ENCODE measurements at places on chromosomes 1 and 21.

GRCh38 chr1:26540351-26540750 is 10.8 kb downstream of the RPS6KA1 start:
- DNase-seq: no peak

DNA sequence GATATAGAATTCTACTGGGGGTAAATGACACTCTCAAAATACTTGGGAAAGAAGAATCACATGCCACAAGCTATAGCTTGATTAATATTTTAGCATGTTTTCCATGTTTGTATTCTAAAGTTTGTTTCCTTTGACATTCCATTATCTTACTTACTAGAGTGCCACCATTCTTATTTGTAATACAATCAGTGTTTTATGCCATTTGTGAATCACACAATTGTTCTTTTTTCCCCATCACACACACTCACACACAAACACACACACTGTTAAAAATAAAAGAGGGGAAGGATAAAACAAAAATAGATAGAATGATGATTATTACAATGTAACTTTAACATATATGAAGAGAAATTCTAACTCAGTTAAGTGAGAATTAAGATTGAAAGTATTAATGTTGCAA is 16.0 kb upstream of the TEKT2 start:
- no peak for DNase-seq

DNA sequence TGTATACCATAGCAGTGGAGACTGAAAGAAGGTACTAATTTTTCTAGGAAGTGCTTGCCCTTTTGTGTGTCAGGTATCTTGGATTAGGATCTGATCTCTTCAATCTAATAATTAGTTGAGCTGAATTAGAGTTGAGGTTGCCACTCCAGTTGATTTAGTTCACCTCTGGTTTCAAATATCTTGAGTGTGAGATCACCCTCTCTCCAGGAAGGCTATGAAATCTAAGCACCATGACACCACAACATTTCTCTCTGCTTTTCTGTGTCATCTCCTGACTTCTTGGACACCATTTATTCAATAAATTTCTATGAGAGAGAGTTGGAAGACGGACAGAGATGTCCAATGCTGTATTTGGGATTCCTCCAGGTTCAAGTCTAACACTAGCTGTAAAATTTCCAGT is 212.8 kb downstream of the DYRK1A start:
- DNase-seq: no peak

DNA sequence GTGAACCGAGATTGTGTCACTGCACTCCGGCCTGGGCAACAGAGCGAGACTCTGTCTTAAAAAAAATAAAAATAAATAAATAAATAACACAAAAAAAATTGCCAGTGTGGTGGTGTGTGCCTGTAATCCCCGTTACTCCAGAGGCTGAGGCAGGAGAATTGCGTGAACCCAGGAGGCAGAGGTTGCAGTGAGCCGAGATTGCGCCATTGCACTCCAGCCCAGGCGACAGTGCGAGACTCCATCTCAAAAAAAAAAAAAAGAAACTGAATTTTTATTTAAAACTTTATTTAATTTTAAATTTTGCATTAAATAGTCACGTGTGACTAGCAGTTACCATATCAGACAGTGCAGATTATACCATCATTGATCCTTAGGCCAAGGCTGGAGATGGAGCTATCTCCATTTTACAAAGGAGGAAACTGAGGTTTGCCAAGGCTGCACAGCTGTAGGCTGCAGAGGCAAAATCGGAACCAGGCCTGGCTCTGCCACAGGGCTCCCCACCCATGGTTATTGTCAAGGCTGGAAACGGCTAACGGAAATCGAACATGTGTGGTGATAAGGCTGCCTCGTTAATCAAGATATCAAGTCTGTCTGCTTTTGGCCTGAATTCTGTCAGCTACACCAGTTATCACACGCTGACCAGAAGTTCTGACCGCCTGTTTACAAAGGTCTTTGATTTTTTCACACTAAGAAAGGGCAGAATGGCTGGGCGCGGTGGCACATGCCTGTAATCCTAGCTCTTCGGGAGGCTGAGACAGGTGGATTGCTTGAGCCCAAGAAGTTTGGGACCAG is 20.5 kb downstream of the HSPG2 start:
- no peak for DNase-seq

GRCh38 chr21:42505090-42505726 is 8.4 kb upstream of the SLC37A1 start:
- no peak for DNase-seq

DNA sequence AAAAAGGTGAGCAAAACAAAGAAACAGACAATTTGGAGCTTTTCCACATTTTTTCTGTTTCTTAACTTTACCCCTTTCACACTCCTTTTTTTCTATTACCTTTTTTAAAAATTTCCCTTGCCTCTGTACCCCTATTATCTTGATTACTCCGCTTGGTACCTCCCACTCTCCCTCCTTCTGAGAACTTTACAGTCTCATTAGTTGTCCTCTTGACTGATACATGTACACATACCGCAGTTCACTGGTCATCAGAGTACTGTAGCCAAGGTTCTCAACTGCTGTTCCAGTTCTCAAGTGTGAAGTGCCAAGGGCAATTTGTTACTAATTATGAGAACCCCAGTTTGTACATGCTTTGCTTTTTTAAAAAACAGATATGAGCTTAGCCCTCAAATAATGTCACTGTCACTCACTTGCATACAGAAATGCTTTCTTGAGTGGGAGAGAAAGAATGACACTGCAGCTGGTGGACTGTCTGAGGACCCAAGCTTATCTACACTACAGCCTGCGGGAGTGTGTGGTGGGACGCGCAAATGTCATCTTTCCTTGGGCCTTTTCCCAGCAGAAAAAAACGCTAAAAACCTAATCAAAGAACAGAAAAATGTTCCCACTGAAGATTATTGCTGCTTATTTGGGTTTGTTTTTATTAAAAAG is 160.8 kb downstream of the DISP1 start:
- no peak for DNase-seq

GRCh38 chr1:3174487-3175247 is 105.7 kb downstream of the PRDM16 start:
- DNase-seq: no peak

DNA sequence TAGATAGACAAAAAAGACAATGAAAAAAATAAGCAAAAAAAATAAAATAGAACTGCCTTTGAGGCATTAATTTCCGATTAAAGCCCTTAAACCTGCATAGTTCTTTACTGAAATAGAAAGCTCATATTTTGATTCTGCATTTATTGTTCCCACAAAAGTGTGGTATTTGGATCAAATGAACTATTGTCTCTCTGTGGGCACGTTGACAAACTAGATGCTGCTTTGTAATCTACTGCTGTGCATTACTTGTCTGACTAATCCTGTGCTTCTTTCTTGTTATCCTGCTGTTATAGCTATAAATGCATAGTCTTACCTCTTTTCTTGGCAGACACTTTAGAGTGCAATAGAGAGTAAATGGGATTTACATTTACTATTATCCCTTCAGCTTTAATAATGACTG is 31.4 kb upstream of the SLC35D1 start:
- DNase-seq: no peak

DNA sequence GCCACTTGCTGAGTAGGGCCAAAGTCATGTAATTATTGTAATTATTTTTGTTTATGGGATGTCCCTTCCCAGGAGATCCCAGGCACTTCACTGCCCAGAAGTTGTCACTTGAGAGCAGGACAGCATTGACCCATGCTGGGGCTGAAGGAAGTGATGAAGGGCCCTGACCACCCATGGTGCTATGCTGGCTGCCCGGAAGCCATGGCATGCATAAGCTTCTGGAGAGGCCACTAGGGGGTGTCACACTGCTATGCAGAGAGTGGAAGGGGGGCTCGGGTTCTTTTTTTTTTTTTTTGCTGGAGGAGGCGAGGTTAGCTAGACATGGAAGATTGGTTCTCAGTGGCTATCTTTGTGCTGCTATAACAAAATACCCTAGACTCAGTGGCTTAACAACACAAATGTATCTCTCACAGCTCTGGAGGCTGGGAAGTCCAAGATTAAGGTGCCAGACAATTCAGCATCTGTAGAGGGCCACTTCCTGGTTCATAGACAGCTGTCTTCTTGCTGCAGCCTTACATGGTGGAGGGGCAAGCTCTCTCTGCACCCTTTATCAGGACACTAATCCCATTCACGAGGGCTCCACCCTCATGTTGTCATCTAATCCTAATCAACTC is 84.9 kb downstream of the CNIH3 start:
- peak; percentile 78 for DNase-seq

DNA sequence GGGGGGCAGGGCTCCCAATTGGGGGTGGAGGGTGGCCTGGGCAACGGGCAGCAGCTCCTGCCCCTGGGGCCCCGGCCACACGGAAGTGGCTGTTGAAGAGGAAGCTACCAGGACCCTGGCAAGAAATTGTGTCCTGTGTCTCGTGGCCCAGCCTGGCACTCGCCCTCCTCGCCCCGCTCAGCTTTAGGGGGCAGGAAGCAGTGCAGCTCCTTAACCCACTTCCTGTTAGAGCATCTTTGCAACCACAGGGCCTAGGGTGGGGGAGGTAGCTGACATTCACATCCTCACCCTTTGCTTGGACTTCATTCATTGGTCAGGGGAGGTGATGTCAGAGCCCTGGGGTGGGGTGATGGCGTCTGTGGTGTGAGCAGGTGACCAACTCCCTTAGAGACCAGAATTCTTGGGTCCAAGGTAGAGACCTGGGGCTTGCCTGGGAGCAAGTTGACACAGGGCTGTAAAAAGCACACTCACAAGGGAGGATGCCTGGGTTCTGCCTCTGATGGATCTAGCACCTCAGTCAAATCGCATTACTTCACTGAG is at the start of gene ARHGAP30:
Gene ARHGAP30, minus strand, starts transcription at position 161 of the 540 bp plus-strand sequence. CDS start 267 bp downstream, outside the sequence.
- no peak for DNase-seq

DNA sequence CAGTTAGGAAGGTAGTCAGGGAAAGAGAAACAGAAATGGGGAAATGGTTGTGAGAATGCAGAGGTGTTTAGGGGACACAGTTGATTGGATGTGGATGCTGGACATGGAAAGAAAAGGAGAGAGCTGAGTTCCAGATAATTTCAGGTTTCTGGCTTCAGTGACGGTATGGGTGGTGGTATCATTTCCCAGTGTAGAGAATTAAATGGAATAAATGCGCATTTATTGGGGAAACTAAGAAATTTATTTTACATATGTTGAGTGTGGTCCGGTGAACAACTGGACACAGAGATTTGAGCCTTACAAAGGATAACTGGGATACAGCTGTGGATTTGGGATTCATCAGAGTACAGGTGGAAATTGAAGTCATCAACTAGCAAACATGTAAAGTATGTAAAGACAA is 12.4 kb upstream of the ZNF281 start:
- no peak for DNase-seq

DNA sequence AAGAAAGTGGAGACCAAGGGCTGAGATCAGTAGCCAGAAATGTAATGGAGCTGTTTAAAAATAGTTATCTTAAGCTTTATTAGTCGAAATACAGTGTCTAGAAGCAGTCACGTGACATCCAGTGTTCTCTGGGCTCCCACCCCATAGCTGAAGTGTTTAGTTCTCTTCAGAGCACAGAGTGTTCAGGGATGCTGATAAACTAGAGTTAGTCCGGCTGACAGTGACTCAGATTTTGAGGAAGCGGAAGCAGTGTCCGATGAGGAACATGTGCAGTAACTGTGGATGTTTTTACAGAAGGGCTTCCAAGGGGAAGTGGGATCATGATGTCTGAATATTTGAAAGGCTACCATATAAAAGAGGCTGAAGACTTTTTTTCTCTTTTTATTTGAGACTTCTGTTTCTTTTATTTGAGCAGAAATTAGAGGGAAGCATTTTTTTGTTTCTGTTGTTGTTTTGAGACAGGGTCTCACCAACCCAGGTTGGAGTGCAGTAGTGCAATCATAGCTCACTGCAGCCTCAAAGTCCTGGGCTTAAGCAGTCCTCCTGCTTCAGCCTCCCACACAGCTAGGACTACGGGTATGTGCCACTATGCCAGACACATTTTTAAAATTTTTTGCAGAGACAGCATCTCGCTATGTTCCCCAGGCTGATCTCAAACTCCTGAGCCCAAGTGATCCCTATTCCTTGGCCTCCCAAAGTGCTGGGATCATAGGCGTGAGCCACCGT is 124.2 kb downstream of the GALNT2 start:
- no peak for DNase-seq

DNA sequence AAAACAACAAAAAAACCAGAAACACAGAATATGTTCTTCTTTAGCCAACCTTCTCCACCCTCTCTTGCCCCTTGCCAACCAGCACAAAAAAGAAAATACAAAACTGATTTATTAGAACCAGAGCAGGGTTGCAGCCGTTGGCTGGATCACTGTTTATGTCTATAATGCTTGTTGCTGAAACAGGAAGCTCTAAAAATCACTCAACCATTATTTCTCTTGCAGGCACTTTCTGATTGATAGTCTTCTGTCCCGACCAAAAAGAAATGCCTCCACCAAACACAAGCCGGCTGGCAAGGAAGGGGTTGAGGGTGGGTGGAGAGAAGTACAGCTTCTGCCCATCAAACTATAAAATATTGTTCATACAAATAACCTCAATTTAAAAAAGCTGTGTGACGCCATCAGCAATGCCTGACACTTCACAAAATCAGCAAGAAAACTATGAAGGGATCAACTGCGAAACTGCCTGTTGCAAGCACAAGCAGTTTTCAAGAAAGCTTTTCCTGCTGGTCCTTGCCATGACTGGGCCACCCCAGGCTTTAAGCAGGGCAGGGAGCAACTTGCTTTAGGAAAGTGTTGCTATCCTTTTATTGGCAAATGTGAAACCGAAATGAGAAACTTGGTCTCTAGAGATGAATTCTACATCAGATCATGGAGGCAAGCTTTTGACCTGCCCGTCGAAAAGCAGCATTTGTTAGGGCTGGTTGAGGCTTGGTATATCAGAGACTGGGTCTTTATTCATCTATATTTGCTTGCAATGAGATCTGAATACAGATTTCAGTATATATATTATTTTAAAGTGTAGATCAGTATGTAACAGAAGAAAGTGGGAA is 174.2 kb downstream of the RUNX1 start:
- DNase-seq: no peak

GRCh38 chr1:181255270-181255929 is 166.9 kb downstream of the IER5 start:
- DNase-seq: no peak

DNA sequence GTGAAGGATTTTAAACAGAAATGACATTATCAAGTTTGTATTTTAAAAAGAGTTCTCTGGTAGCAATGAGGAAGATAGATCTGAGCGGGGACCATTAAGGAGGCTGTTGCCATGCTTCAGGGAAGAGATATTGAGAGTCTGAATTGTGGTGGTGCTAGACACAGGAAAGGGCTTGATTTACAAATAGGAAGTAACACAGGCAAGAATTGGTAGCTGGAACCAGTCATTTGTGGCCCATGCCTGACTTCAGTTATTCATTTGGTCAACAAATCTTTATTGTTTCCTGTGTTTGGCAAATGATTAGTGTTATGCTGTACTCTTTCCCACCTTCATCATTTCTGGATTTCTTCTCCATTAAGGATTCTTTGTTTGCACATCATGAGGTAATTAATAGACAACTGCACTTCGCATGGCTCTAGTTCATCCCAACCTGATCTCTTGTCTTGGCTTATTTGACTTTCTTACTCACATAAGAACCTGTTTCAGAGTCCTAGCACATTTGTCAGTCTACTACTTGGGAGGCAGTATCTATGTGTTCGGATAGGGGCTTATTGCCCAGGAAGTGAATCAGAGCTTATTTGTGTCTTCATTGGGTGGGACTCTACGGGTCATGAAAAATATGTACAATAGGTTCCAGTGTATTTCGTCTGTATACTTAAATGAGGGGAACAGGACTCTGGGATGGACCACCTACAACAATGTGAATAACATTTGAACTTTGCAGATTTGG is 32.3 kb downstream of the EEIG2 start:
- no peak for DNase-seq
